Cortex of kidney (tissue), 1 donor: ENCODE measurements at places on chromosomes 1 and 21.

GRCh38 chr1:29524285-29525065, 288.2 kb downstream of the PTPRU start:
- DNase-seq, result no peak

DNA sequence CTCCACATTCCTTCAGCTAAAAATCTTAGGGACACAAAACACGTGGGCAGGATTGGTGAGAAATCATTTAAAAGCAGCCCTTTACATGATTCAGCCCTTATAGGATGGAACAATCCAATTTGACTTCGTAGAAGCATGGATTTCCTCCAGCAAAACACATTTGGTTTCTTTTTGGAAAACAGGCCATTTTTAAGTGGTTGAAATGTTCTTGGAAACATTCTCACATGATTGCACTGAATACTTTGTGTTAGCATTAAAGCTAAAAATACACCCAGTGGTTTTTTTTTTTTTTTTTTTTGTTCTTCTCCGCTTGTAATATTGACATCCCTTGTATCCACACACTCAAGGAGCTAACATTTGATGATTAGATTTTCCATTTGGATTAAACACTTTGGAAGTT, 42.1 kb upstream of the ABCG1 start:
- no peak for DNase-seq

- no peak for DNase-seq
Measured at GRCh38 chr1:65258106-65258505, 51.2 kb upstream of the DNAJC6 start.

- DNase-seq, result no peak
Measured at GRCh38 chr1:117562581-117563491, 43.0 kb upstream of the TENT5C start.

GRCh38 chr1:211613108-211613947, 34.4 kb upstream of the SLC30A1 start:
- DNase-seq, result no peak
